T47D (cell line): ENCODE measurements at places on chromosomes 12 and 14.

DNA sequence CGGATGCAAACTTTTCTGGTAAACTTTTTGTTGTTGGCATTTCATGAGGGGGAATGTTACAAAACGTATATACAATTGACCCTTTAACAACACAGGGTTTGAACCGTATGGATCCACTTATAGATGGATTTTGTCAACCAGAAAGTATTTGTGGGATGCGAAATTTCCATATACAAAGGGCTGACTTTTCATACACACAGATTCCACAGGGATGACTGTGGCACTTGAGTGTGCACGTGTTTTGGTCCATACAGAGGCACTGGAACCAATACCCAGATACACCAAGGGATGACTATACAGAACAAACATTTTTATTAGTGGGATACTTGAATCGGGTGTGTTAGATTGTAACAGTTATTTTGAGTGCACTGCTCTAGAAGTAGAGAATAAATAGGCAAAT lies 29.8 kb upstream of the CCT2 start:
- DNase-seq, result no peak

- DNase-seq, result no peak
These were observed 44.3 kb downstream of the SCYL2 start for GRCh38 chr12:100311317-100311716.

DNA sequence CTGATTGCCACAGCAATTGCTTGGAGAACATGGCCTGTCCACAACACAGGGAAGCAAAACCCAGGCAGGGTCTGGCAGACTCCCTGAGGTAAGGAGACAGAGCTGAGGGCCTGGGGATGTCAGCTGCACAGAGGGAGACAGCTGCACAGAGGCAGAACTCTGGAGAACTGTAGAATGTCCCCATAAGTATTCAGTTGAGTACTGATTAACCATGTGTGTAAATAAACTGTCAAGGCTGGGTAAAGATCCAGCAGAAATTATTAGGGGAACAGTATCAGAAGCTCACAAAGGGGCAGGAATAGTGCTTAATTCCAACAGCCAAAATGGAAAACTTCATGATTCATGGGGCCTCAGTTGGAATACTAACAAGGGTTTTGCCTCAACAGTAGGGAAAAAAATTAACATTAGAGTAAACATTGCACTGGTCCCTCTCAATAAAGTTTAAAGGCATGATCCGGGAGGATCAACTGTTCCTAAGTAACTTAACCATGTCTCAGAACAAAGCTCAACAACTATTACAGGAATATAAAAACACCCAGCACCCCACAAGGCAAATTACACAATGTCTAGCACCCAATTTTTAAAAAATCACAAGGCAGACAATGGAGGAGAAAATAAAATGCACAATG lies 201.3 kb upstream of the RASSF8 start:
- DNase-seq, result no peak

GRCh38 chr12:61667676-61668075 lies 592.5 kb upstream of the USP15 start:
- DNase-seq, result no peak

- DNase-seq, result peak; percentile 73
These were observed 364.8 kb downstream of the SNAPC1 start for GRCh38 chr14:62126879-62127478.

GRCh38 chr12:132163911-132164288 lies 19.6 kb downstream of the NOC4L start:
- DNase-seq, result no peak

GRCh38 chr14:53464376-53464775 lies 311.3 kb upstream of the DDHD1 start:
- no peak for DNase-seq

DNA sequence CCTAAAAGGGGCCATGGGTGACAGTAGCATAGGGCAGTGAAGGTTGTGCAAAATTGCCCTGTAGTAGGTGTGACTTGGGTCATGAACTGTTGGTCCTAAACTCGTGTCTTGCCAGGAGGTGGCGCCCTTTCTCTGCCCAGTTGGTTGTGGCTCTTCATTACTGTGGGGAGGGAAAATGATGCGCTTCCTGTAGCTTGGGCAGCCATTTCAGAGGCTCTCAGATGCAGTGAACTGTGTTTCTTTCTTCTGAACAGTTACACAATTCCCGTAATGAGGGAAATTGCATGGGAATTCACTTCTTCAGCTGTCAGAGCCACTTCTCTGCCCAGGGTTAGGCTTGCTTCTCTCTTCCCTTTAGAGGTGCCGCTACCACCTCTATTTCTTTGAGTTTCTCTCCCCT lies 148.1 kb upstream of the NRXN3 start:
- peak; percentile 75 for DNase-seq

DNA sequence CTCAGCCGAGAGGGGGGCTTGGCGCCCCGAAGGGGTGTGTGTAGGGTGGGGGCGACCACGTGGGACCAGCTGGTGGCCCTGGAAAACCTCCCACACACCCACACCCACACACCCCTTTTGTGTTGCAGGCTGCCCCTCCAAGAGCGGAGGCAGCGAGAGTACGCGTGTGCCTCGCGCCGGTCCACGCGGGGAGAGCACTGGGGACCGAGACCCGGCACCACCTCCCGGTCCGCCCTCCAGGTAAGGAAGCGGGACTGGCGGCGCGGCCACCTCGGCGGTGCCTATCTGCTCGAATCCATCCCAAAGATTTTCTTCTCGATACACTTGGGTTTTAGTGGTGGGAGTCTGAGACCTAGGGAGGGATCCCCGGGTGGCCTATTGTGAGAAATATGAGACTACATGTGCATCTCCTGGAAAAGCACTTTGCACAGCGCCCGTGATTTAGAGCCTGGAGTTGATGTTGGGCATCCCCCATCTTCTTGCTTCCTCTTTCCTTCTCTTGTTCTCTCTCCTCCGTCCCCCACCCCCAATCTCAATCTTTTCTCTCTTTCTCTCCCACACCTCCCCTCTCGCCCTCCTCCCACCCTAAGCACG lies 393 bp downstream of the SYT1 start:
- DNase-seq, result no peak

DNA sequence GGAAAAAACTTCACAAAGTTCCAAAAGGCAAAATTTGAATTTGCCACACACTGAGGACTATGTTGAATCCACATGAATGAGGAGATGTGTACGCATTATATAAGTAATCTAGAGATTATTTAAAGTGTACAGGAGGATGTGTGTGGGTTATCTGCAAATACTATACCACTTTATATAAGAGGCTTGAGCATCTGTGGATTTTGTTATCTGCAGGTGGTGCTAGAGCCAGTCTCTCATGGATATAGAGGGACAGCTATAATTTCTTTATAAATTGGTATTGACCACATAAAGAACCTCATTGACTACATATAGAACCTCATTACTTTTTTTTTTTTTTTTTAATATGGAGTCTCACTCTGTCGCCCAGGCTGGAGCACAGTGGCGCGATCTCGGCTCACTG lies 32.2 kb upstream of the RXYLT1 start:
- DNase-seq, result no peak

- DNase-seq, result no peak
These were observed 156.8 kb downstream of the PPM1H start for GRCh38 chr12:62778187-62778586.

DNA sequence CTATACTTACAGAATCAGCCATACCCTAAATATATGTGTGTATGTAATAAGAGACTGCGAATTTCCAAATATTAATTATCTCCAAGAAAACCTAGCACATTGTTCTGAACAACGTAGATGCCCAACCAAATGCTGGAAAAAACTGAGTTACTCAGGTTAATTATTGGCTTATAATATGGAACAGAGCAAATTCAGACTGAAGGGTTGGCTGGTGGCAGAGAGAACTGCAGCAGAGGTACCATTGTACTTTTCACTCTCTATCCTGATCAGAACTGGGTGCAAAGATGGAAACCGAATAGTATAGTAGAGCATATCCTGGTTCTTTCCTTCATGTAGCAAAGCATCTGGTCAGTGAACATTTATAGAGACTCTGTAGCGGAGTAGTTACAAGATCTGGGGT lies 185.7 kb downstream of the SLC2A13 start:
- DNase-seq, result no peak

- no peak for DNase-seq
These were observed 15.7 kb upstream of the ANO2 start for GRCh38 chr12:5960783-5961182.

- no peak for DNase-seq
These were observed 59.8 kb downstream of the RNFT2 start for GRCh38 chr12:116797885-116798284.

DNA sequence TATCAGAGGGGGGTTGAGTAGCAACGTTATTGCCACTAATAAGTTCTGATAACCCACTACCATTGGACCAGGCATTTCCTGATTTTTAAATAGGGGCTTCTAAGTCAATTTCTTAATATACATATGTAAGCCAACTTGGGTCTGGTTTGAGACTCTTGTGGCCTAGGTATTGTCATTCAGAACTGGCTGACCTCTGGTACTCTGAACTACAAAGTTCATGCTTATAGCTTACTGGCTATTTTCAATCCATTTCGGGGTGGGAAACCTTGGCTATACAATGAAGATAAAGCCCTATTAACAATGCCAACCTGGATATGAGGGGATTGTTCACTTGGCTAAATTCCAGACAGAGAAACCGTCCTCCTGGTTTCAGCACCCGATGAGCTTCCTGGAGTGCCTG lies 8.7 kb downstream of the DYNLL1 start:
- no peak for DNase-seq

DNA sequence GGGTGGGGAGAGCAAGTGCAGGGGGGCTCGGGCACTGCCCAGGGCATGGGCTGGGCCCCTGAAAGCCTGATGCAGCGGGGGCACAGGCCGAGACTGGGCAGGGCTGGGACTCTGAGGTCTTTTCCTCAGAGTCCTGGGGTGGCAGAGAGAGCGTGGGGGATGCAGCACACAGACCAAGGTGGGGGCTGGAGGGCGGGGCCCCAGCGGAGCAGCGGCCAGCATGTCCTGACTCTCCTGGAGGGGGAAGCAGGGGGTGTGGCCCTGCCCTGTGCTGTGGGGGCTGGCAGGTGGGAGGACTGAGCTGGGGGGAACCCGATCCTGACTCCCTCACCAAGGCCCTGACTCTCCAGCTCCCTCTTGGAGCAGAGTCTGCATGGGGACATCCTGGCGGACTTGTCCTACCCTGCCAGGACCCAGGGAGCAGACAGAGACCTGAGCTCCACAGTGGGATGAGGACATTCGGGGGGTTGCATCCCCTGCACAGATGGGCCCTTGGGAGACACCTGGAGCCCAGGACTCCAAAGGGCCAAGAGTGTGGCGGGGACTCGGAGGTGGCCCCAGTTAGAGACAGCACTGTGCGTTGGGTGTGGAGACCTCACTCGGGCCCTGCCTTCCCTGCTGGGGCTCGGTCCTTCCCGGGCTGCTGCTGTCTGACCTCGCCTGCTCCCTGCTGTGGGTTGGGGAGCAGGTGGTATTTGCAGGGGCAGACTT lies 326.1 kb downstream of the TMEM121 start:
- DNase-seq, result no peak

GRCh38 chr14:81594012-81594411 lies 60.4 kb upstream of the SEL1L start:
- DNase-seq, result no peak

DNA sequence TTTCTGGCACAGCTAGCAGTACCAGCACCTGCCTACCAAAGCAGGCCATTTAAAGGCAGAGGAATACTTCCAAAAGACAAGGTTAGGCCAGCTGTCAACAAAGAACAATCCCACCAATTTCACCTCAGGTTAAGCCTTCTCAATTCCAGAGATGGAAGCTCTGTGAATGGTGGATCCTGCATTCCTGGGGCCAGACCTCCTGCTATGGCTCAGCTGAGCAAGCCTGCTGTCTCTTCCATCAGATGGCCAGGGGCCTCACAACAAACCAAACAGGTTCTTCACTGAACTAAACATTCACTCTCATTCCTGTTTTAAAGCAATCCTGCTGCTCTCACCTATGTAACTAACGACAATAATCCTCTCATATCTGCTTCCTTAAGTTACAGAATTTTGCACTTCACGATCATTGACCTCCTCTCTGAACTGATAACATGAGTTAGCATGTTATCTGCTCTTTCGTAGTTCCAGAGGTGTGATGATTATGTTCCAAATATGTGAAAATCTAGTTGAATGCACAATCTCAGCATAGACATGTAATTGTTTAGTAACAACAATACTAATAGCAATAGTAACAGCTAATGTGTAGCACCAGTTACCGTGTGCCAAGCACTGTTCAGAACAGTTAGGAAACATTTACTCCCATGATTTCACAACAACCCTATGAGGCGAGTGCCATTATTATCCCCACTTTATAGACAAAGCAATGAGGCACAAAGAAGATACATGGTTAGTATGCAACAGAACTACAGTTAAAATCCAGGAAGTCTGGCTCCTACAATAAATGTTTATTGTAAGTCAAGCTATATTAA lies 73.2 kb downstream of the SLC2A13 start:
- peak; percentile 26 for DNase-seq

DNA sequence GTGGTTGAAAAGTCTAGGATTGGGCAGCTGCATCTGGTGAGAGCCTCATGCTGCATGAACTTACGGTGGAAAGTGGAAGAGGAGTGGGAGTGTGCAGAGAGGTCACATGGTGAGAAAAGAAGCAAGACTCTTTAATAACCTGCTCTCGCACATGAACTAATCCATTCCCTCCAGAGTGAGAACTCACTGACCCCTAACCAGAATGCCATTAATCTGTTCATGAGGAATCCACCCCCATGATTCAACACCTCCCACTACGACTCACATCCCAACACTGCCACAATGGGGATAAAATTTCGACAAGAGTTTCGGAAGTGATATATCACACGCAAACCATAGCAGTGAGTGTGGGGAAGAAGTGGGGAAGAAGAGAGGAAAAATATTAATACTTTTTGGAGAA lies 377.4 kb downstream of the NAV3 start:
- DNase-seq, result no peak

GRCh38 chr14:89040080-89040459 lies 215.6 kb downstream of the TTC8 start:
- DNase-seq, result no peak

DNA sequence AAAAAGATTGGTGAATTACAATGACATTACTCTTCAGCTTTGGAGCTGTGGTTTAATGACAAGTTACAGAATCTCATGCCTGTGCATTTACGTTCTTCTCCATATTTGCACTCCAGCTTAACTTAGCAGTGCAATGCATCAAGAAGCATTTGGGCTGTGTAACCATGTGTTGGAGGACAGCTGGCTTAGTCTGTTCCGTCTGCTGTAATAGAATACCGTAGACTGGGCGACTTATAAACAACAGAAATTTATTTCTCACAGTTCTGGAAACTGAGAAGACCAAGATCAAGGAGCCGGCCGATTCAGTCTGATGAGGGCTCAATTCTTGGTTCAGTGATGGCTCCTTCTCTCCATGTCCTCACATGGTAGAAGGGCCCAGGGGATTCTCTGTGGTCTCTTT lies 943.5 kb downstream of the BCL11B start:
- no peak for DNase-seq

DNA sequence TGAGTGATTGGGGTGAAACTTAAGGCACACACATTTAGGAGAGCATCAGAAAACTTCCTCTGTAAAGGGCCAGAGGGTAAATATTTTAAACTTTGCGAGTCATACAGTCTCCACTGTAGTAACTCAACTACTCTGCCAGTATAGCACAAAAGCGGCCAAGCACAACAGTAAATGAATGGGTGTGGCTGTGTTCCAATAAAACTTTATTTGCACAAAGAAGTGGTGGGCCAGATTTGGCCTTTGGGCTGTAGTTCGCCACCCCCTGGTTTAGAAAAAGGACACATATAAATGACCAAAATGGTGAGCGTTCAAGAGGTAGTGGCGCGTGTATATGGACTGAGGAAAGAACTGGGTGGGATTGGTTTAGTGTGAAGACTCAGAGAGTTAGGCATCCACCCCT lies 109.9 kb downstream of the CALM1 start:
- no peak for DNase-seq

GRCh38 chr14:65006261-65006721 lies 19.6 kb downstream of the FNTB start:
- no peak for DNase-seq

- peak; percentile 22 for DNase-seq
These were observed 27.1 kb upstream of the PCNX4 start for GRCh38 chr14:60064491-60065072.

GRCh38 chr12:85552461-85552860 lies 272.4 kb downstream of the ALX1 start:
- DNase-seq, result no peak
